ENCODE measurements at places on chromosomes 16 and 17. TPM values are rescaled to one million over a fixed set of nuclear protein-coding genes. Genes with fewer than 3 reads are reported as not detected.

Gene KRTAP3-1
- not detected for total RNA-seq

Gene OTOP2
- not detected for total RNA-seq

Gene ITGAD
- not detected for total RNA-seq

Gene GDPD1
- total RNA-seq = 2.6 TPM

Gene TNFRSF13B
- not detected for total RNA-seq

Gene C1QTNF1
- 28.3 TPM for total RNA-seq

Gene GALK1
- total RNA-seq = 49.3 TPM

Gene LRRC46
- under 0.01 TPM for total RNA-seq

Gene SCARF1
- total RNA-seq = 0.64 TPM

Gene EFCAB5
- total RNA-seq = under 0.01 TPM

Gene GSG1L2
- total RNA-seq = not detected

Gene FNDC8
- not detected for total RNA-seq

Gene ADAD2
- total RNA-seq = not detected

Gene KRT27
- not detected for total RNA-seq

Gene SLC12A3
- not detected for total RNA-seq

Gene SLC4A1
- not detected for total RNA-seq

Gene SMPD3
- total RNA-seq = 0.86 TPM

Gene ABCC12
- not detected for total RNA-seq

Gene HOXB8
- not detected for total RNA-seq

Gene ZP2
- not detected for total RNA-seq

Gene TSPAN10
- 2.3 TPM for total RNA-seq

Gene FBXO39
- 0.32 TPM for total RNA-seq

Gene GRB7
- 0.97 TPM for total RNA-seq
